ENCODE measurements at places on chromosomes 16 and 17.

GRCh38 chr17:15509095-15509494 lies 41.7 kb upstream of the CDRT4 start:
- no peak for DNase-seq

DNA sequence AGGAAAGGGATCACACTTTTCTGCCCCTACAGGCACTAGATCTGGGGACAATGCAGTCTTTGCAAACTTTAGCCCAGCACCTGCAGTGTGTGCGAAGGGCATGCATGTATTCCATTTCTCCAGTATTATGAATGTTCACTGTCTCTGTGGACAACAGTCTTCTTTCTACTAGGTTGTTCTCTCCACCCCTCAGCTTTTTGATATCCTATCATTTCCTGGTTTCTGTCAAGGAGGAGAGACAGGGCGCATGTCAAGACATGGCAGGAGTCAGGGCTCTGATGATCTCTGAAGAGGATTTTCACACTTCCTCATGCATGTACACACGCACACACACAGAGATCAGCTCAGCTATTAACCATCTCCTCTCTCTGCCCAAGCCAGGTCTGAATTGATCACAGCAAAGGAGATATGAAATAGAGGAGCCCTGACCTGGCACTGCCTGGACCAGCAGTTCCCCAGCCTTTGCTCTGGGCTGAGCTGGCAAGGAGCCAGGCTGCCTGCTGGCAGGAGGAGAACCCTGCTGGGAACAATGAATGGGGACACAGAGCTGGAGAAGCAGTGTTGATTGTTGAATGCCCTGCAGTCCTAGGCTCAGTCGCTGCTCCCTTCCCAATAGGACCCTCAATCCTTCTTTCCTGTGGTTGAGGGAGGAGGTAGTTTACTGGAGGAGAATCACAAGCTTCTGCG lies 2.6 kb downstream of the GPR179 start:
- no peak for DNase-seq

- DNase-seq: no peak
Observed at GRCh38 chr16:35751191-35751941, 2292.0 kb downstream of the TP53TG3F start.

GRCh38 chr17:38329284-38329683 lies 14.5 kb downstream of the GPR179 start:
- DNase-seq: no peak

DNA sequence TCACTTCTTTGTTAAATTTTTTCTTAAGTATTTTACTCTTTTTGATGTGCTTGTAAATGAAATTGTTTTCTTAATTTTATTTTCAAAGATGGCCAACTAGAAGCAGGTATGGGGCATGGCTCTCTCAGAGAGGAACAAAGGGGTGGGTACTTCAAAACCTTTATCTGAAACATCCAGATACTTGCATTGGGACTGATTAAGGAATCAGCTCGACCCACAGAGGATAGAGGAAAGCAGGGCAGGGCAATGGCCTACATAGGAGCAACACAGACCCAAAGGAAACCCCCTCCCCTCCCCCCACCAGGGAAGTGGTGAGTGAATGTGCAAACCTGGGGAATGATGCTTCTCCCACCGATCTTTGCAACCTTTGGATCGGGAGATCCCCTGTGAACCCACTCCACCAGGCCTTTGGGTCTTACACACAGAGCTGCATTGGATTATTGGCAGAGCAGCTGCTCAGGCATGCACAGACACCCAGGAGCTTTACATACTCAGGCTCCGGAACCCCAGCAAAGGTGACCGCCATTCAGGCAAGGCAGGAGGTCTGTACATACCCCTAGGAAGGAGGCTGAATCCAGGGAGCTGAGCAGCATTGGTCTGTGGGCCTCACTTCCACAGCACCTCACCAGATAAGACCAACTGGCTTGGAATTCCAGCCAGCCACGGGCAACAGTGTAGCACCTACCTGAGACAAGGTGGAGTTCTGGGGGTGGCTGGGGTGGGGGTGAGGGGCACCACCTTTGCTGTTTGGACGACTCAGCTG lies 3.0 kb upstream of the CCR7 start:
- no peak for DNase-seq

- no peak for DNase-seq
Observed at GRCh38 chr16:3017794-3018506, at the start of gene CLDN6. TSS of gene CLDN6 (minus strand) at chr16:3018183. CDS start at chr16:3016021, 2,162 bp downstream.

GRCh38 chr16:24571096-24571495 lies 31.7 kb downstream of the RBBP6 start:
- no peak for DNase-seq

DNA sequence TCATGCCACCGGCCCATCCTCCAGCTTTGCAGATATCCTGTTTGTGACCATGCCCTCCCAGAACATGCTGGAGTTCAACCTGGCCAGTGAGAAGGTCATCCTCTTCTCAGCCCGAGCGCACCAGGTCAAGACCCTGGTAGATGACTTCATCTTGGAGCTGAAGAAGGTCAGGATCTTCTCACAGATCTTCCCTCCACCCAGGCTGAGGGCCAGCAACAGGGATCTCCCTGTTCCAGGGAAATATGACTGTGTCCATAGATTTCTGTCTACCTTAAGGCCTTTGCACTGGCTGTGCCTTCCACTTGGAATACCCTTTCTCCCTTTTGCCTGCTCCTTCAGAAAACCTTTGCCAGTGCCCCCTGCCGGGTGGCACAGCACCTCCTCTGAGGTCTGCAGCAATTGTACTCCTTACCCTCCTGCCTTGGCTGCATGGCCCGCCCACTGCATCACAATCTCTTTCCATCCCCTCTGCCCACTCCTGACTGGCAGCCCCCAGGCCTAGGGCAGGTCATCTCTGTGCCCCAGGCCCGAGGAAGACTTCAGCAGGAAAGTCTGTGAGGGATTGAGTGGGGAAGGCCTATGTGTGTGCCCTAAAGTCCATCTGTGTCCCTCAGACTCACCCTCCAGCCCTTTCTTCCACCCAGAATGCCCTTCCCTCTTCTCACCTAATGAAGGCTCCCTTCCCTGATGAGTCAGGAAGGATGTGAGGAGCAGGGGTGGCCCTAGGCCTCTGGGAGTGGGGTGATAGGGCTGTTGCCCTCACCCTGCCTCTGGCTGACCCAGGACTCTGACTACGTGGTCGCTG lies 27.3 kb upstream of the ALKBH5 start:
- DNase-seq: no peak

- no peak for DNase-seq
Observed at GRCh38 chr16:20647736-20648135, 49.7 kb downstream of the ACSM1 start.

- no peak for DNase-seq
Observed at GRCh38 chr17:17902877-17903276, 66.1 kb upstream of the SREBF1 start.

- DNase-seq: no peak
Observed at GRCh38 chr17:47774987-47775580, 42.0 kb downstream of the TBX21 start.

DNA sequence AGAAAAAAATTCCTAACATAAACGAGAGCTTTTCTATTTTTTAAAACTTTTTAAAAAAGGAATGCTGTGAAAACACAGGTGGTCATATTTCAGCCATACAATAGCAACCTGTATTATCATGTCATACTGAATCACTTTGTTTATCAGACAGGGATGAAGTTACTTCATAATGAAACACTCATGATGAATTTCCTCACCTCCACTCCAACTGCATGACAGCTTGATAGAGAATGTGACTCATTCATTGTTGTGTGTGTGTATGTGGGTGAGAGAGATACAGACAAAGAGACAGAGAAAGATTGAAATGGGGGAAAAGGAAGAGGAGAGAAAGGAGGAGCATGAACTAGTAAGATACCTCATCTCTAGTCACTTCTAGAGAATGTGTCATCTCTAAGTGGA lies 109.0 kb downstream of the SYCE1L start:
- DNase-seq: no peak

DNA sequence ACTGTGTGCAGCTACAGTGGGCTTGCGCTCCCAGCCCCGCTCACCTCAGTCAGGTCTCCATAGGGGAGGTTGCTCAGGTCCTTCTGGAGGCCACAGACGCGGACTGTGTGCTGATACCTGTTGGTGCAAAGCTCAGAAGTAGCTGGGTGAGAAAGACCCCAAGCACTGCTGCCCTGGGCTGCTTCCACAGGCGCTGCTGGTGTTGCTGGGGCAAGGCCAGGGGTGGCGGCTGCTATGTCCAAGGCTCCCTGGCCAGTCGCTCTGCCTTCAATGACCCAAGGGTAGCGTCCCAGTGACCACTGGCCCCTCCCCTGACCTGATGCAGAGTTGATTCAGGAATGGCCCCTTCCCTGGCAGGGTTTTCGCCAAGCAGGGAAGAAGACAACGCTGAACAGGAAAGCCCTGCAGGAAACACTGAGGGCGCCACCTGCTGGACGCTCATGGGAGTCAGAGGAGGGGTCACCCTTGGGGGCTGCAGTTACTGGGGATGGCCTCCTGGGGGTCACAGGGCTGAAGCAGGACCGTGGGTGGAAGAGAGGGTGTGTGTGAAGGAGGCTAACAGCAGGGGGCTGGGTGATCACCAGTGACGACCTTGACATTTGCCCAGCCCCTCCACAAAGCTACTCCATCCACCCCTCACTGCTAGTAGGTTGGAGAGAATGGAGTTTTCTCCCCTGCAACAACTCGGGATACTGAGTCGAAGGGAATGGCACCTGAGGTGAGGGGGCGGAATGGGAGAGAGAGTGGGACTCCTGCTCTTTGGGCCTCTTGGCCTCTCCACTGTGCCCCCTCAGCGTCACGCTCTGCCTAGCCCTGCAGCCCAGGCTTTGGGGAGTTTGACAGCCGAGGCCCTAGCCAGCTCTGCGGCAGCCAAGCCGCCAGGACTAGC lies 38.3 kb downstream of the ABCC12 start:
- peak; percentile 70 for DNase-seq

GRCh38 chr17:40533896-40534295 lies 31.4 kb downstream of the CCR7 start:
- DNase-seq: no peak

- no peak for DNase-seq
Observed at GRCh38 chr17:36824678-36825101, 112.6 kb upstream of the LHX1 start.

DNA sequence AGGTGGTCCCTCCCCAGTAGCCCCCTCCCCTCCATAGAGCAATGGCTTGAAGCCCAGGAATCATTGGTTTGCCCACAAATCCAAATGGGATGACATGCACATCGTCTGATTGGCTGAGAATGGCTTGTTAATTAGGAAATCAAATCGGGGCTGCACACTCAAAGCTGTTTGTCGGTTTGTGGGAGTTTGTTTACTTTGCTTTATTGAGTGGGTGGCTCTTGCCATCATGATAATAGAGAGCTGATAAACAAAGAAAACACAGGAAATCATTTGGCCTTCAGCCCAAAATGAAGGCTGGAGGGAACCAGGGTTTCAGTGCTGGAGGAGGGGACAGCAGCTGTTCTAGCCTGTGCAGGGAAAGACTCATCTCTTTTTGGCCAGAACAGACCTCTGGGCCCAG lies 316.3 kb downstream of the CBLN1 start:
- no peak for DNase-seq

DNA sequence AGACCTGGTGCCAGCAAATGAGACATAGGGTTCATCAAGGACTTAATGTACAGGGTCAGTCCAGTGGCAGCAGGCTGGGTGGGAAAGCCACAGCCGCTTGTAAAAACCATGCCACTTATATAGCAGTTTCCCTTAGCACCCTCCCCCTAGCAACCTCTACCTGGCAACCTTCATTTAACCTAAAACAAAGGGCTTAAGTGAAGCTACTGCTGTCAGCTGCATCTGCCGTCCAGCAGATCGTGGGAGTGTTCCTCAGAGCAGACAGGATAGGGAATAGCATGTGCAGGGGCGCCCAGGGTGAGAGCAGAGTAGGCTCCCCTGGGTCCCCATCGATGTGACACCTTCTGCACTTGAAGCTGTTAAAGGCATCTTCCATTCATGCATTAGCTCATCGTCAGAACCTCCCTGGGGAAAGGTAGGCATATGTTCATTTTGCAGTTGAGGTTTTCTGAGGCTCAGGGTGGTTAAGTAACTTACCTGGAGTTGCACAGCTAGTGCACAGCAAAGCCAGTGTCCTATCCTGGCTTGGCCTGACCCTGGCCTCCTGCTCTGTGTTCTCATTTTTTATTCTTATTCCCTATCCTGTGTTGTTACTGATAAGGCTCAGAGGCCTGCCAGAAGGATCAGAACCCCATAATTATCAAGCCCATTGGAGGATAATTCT lies 112.5 kb downstream of the SOCS1 start:
- DNase-seq: no peak

- peak; percentile 11 for DNase-seq
Observed at GRCh38 chr17:31680126-31680525, 178.9 kb downstream of the COPRS start.

- no peak for DNase-seq
Observed at GRCh38 chr16:88744577-88745521, 38.5 kb downstream of the CTU2 start.

DNA sequence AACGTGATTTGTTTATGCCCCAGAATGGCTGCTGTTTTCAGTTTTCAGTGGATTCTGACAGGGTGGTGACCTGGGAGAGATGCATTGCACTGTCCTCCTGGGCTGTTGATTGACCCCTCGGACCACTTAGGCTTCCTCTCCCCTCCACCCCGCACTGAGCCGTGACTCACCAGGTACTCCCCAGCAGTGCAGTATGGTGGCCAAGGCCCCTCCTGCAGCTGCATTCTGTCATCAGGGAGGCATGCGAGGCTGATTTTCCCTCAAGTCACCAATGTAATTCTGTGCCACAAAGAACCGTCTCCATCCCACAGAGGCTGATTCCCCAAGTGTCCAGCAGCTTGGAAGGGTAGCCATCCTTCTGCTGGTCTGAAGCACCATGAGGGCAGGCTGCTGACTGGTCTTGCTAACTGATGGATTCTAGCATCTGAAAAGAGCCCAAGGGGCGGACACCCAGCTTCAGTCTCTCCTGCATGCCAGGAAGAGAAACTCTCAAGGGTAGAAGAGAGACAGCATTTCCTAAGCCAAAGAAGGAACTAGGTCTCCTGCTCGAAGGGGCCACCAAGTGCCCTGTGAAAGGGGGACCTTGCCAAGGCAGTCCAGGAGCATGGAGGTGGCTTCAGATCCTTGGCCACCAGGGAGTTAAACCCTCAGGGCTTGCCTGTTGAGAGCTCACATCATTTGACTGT lies 148.1 kb downstream of the SOCS1 start:
- no peak for DNase-seq

Measured in stimulated activated CD4-positive, alpha-beta T cell treated with anti-CD3 and anti-CD28 coated beads, Interleukin-4, amount 100 ng/mL, for 48 hours (primary cell).